ENCODE measurements at places on chromosomes 5 and 9.

GRCh38 chr5:36654564-36654963, 48.2 kb downstream of the SLC1A3 start:
- no peak for DNase-seq

DNA sequence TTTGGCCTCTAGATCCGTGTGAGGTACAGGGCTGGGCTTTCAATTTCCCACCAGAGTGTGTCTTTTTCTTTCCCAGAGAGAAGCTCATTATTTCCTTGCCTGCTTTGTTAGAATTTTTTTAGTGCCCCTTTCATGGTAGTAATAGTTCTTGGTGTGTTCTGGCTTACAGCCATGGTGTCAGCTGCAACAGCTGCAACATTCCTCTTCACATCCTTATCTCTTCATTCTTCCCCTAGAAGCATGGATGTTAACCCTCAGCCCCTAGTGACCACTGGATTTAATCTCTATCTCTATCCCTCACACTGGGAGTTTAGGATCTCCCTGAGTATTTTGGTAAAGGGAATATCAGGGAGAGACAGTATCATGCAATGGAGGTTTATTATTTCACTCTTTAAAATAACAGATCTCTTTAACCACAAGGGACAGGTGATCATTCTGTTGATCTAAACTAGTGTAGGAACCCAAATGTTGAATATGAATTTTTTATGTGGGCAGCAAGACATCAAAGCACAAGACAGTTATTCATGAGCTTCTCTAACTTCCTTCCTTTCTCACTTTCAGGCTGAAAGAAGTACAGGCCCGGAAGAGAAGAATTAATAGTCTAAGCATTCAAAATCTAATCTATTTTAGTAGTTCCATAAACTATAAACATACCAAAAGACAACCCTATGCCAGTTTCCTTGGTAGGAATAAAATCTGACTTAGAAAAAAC, 160.2 kb downstream of the FAM170A start:
- DNase-seq, result no peak

- no peak for DNase-seq
These were observed 135.9 kb downstream of the CCDC192 start for GRCh38 chr5:127839072-127839471.

DNA sequence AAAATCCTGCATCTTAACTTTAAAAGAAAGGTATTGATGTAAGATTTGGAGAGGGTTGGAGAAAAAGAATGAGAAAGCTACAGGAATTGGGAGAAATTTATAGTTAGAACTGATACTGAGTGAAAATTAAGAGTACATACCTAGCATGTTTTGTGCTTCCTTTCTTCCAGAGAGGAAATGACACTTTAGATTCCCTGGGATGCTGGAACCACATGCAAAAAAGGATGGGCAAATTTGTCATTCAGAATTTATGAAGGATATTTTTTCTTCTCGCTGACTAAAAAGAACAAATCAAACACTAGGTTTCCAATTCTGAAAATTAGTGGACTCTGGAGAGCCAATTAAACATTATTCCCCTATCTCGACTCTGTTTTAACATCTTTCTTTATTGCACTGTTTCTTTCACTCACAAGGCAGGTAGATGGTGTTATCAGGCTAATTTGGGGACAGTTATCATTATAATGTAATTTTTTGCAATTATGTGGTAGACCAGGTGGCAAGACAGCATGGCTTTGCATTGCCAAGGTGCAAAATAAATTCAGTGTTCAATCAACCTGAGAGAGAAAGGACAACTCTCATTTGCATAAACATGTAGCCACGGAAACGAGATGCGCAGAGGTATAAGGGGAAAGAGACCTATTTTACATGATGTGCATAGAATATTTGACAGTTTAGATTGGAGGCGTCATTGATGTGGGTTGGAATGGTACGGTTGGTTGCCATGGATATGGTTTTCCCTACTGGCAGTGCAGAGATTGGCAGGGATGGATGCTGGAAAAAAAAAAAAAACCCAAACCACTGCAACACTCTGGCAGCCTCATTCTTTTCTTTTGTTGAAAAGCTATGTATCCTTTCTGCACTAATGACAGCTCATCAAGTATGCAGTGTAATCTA, 320.4 kb upstream of the CCNH start:
- no peak for DNase-seq
